ENCODE measurements at places on chromosomes 12 and 14.

DNA sequence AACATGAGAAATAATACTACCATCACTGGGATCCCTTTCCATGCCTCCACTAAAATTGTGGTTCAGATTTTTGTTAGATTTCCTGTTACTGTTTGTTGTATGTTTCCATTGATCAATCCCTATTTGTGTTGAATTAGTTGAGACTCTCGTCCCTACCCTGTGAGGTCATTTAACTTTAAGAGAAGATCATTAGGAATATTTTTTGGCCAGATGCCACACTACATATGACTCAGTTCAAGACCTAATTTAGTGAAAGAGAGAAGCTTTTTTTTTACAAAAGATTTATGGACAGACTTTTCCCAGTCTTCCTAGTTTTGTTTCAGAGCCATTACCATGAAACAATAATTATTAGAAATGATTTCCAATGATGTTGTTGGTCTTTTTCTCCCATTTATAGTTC lies 35.5 kb downstream of the CPSF6 start:
- DNase-seq, result peak; percentile 33

GRCh38 chr14:72577521-72577920 lies 316.4 kb downstream of the DPF3 start:
- no peak for DNase-seq

DNA sequence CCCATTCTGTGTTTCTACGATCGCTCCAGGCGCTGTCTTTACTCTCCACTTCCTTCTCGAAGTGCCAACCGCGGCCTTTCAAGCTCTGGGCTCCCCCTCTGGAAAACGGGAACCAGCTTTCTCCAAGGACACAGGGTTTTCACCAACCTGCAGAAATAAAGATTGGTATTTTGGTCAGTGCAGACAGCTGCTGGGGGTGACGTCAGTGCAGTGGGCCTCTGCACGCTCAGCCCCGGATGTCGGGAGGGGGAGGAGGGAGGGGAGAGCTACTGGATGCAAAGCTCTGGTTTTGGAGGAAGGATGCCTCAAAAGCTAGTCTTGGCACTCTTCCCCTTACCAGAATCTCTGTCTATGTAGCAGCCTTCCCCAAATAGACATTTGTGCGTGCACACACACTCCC lies 19.9 kb downstream of the HRK start:
- DNase-seq, result peak; percentile 63

DNA sequence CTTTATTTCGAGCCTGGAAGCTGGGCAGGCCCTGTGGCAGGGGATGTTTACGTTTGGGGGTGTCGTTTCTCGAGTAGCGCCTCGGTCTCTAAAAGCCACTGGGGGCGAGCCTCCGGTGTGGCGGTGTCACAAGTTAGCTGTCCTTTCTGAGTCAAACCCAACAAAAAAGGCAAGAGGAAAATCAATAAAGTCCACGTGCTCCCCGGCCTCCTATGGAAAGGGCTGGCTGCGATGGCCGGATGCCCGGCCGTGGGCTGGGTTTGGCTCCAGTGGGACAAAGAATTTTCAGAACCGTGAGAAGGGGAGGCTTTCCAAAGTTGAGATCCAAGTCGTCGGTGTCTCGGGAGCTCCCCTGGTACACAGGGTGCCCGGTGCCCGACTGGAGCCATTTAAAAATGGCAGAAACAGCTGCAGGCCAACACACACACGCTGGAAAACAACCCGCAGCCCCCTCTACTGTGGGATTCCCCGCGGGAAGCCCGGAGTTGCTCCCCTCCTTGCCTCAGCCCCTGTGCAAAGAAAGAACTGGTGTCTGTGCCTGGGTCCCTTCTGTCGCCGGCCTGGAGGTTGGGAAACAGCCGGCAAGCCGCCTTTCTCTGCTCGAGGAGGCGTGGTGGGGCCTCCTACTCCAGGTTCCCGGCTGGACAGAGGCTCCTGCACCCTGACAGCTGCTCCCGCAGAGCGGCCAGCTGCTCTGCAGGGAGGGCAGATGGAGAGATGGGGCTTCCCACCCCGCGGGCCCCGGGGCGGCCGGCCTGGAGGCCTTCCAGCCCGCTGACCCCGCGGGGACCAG lies 1.9 kb downstream of the BCL7A start:
- peak; percentile 62 for DNase-seq

- no peak for DNase-seq
Observed at GRCh38 chr14:96781371-96781770, 15.8 kb upstream of the VRK1 start.

DNA sequence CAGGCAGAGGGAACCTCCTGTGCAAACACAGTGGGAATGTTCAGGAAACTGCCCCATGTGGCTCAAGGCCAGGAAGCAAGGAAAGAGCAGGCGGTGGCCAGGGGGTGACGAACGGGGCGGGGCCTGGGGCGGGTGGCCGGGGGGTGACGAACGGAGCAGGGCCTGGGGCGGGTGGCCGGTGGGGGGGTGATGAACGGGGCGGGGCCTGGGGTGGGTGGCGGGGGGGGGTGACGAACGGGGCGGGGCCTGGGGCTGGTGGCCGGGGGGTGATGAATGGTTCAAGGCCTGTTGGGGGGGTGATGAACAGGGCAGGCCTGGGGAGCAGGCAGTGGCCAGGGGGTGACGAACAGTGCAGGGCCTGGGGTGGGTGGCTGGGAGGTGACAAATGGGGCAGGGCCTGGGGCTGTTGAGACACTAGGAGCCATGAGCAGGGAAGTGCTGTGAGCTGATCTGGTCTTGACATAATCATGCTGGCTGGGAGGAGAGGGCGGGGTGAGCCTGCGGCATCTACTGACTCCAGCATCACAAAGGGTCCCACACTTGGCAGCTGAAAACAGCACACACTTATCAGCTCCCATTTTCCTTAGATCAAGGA lies 62.7 kb upstream of the FBRSL1 start:
- no peak for DNase-seq

DNA sequence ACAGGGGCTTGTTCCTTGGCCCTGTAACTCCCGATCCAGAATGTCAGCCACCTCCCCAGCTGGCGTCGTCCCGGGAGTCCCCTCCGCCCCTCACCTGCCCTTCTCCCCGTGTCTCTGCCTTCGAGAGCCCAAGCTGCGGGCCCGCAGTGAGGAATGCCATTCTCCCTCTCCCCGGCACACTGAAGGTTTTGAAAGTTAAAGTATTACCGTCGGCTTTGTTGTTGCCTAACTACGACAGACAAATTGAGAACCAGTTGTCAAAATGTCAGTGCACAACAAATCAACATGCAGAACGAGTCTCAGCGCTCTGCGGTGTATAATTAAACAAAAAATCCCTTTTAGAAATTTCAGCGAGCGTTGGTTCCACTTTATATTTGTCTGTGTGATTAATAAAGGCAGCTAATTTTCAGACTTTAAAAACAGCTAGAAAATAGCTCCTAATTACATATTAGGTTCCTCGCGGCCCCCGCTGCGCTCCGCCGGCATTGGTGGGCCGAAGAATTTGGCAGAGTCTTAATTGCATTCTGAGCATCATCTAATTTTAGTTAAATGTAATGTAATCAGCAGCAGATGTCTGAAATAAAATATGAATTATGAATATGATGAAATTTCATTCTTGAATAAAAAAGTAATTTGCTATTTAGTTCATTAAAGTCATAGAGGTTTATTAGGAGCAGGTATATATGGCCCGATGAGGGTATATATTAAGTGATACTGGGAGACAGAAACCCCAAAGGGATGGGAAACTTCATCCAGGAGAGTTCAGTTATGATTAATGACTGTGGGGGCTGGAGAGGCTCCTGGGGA lies 40.3 kb downstream of the MVK start:
- DNase-seq, result no peak

DNA sequence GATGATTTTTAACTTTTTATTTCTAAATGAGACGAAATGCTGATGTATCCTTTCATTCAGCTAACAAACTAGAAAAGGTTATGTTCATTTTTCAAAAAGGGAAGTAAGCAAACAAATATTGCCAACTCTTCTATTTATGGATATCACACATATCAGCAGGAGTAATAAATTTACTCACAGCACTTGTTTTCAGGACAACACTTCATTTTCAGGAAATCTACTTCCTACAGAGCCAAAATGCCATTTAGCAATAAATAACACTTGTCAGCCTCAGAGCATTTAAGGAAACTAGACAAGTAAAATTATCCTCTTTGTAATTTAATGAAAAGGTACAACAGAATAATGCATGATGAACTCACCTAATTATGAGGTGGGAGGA lies 139.6 kb downstream of the HMGA2 start:
- DNase-seq, result no peak

DNA sequence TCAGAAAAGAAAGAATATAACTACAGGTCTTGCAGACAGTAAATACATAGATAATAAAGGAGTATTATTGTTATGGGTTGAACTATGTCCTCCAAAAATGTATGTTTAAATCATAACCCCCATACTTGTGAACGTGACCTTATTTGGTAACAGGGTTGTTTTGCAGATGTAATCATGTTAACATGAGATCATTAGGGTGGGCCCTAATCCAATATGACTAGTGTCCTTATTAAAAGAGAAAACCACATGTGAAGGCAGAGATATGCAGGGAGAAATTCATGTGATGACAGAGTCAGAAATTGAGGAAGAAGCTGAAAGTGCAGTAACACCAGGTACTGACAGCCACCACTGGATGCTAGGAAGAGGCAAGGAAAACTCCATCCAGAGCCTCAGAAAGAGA lies 29.0 kb downstream of the MAGOHB start:
- DNase-seq, result peak; percentile 5

GRCh38 chr14:37230551-37231194 lies 32.9 kb downstream of the MIPOL1 start:
- DNase-seq, result peak; percentile 75

DNA sequence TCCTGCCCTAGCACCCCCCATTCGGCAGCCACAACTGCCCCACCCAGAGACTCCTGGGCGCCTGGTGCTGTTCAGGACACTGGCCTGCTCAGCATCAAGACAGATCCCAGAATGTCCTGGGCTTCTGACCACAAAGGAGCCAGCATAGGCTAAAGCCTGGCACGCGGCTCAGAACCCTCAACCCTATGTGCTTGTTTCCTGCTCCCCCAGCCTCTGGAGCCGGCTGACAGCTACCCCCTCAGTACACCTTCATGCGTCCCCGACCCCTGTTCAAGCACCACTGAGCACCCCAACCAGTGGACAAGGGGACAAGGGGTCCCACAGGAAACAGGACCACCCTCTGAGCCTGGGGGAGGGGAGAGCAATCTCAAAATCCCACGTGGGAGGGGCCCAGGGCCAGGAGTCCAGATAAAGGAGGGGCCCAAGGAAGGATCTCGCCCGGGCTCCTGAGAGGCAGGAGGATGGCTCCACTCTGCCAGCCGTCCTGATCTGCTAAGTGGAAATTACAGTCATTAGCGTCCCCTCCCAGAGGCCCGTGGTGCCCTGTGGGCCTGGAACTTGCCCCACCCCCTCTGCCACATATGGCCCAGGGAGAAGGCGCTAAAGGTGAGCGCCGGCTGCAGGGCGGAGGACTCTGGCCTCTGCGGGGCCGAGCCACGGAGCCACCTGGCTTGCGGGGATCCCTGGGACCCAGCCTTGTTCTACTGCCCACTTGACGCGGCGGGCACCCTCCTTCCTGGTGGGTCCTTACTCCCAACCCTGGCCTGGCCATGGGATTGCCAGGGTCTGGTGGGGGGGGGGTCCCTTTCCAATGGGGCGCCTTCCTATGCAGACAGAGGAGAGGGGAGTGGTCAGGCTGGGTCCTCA lies 27.2 kb upstream of the GPR132 start:
- no peak for DNase-seq

DNA sequence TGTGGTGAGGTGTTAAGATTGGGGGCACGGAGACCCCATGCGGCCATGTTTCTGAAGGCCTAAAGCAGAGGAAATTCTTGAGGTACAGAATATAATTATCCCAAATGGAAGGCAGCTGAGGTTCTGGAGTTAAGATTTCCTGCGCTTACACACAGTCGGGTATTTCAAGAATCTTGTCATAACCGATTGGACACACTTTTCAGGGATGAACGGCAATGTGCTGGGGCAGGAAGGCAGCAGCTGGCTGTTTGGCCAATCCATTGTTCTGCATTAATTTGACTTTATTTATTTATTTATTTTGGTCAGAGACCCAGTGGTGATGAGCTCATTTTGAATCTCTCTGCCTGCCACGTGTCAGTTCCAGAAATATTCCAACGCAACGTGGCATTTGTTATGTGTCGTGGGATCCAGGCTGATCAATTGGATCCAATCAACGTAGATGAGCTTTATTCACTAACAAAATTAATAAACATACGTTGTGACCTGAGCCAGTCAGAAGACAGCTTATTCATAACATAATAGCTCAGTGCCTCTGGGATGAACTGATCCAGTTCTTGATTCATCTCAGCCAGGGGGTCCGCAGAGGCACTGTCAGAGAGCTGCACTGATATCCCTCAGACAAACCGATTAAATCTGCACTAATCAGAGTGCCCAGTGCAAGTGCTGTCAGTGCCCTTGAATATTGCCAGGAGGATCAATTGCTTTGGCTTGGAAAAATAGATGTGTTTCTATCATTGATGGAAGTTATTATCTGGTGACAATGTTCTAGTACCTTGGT lies 181.0 kb downstream of the KTN1 start:
- no peak for DNase-seq

- DNase-seq, result no peak
Observed at GRCh38 chr14:76217179-76217578, 65.5 kb downstream of the GPATCH2L start.

- no peak for DNase-seq
Observed at GRCh38 chr12:84596266-84596665, 316.3 kb downstream of the SLC6A15 start.
